ENCODE measurements at places on chromosomes 16 and 17.
A peak's percentile ranks its signal among the peaks of the same experiment; 100 is the strongest.

- DNase-seq = no peak
Observed at GRCh38 chr17:44995436-44996001, 27.4 kb upstream of the C1QL1 start.

DNA sequence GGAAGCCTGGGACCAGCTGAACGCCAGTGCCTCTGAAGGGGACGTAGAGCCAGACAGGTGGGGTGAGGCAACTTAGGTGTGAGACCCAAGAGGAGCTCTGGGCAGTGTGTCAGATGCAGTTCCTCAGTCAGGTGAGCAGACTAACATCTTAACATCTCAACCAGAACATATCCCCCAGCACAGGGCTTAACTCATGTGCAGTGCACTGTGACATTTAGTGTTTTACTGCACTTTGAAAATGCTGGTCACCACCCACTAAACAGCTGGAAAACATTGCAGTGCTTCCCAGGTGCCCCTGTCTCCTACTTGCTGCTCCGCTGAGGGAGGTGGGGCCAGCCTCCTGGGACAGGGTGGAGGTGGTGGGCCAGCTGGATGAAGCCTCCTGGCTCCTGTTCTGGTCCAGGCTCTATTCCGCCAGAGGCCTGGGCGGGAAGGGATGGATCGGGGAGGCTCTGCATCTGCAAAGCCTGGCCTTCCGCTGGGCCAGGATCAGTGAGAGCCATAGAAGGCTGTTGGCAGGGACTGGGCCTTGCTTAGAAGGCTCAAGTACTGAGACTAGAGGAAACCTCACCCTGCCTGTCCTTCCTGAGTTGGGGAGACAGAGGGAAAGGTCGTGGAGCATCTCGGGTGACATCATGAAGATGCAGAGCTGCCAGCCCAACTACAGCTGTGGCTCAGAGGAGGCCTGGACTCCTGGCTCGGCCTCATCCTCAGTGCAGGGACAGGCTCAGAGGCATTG is 7.9 kb upstream of the MRC2 start:
- DNase-seq = no peak

- DNase-seq = no peak
Observed at GRCh38 chr17:32627239-32627996, 140.6 kb downstream of the CDK5R1 start.

DNA sequence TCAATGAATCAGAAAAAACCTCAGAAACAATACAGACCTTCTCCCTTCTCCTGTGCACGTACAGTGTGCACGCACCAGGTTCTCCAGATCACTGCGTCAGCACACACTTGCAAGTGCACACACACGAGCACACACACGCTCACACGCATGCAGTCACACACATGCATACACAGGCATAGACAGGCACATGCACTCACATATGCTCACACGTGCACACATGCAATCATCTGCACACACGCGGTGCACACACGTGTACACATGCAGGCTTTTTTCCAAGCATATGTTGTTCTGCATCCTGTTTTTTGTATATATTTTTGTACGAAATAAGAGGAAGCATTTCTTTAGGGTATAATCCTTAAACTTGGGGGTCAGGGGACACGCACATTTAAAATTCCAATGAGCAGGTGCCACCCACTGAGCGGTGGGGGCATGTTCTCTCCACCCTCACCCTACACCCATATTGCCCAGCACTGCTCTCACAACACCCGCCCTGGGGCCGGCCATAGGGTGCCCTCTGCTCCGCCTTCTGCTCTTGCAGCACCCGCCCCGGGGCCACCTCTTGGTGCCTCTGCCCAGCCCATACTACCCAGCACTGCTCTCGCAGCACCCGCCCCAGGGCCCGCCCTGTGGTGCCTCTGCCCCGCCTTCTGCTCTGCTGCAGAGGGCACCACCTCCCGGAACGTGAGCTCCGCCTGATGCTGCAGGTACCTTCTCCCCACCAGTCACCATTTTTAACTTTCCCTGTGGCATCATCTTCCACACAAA is 20.9 kb downstream of the KLHDC4 start:
- no peak for DNase-seq

GRCh38 chr17:34403006-34403405 is 40.0 kb upstream of the CCL1 start:
- no peak for DNase-seq

DNA sequence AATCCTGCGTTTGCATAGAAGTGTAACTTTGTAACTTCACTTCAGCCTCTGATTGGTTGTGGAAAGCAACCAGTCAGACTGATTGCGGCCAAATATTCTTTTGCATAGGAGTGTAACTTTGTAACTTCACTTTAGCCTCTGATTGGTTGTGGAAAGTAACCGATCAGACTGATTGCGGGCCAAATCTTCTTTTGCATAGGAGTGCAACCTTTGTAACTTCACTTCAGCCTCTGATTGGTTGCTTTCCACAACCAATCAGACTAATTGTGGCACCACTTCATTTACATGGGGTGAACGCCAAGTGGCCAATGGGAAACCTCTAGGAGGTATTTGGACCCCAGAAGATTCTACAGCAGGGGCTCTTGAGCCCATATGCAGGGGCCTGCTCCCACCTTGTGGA is 1.8 kb upstream of the TMEM98 start:
- no peak for DNase-seq

GRCh38 chr17:45851873-45852272 is 7.2 kb downstream of the SPPL2C start:
- no peak for DNase-seq

DNA sequence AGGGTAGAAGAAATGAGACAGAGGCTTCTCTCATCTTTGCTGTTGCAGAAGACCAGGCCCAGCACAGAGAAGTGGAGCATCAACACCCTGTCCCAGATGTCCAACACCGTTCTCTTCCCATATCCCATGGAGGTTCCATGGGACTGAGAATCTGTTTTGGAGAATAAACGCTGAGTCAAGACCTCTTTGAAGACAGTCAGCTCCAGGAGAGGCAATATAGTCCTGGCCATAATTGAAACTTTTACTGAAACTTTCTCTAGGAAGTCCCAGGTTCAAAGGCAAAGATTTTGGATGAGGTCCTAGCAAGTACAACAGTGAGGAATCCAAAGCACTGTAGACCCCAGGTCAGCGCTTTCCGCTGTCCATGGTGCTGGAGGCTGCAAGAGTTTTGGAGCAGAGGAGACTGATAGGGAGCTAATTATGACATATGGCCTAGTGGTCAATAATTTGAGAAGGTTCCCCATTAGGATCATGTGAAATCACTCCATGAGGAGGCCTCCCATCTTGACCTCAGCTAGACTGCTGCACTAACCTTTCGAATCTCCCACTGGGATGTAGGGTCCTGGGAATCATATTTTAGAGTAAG is 36.0 kb downstream of the OSBPL7 start:
- DNase-seq = peak; percentile 63

- no peak for DNase-seq
Observed at GRCh38 chr16:55734665-55735064, 78.9 kb downstream of the SLC6A2 start.

DNA sequence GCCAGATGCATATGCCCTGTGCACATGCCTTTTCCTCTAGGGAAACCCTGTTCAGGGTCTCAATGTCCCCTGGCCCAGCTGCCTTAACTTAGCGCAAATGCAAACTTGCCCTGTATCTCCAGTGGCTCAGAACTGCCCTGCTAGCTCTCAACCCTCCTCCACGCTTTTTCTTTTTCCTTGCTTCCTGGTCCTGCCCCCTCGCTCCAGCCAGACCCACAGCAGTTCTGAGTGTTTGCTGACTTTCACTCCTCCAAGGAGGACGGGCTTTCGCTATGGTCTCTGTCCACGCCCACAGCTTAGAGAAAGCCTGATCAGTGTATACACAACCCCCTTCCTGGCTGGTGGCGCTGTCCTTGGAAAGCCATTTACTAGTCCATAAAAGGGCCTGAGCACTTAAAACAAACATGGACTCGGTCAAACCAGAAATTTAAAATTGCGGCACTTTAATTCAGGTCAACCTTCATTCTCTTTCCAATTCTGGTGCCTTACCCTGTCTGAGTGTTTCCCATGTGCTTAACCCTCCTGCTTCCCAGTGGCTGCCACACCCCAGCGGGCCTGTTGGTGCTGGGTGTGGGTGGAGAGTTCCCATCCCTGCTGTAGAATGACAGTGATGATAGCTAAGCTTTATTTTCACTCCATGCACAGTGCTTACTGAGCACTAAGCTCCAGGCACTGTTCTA is 15.6 kb upstream of the TMEM98 start:
- DNase-seq = peak; percentile 83

DNA sequence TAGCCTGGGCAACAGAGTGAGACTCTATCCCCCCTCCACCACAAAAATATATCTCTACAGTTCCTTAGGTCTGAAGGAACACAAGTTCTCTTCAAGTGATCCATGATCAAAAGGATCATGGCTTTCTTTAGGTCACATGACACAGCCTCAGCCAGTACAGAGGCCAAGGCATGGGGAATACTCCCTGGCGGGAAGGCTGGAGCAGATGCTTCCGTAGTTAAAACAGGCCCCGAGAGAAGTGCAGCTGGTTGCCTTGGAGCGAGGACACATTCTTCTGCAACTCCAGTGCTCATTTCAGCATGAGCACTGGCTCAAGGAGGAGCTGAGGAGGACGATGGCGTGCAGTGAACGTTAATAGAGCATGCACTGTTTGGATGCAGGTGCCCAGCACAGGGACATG is 13.5 kb downstream of the CDIP1 start:
- DNase-seq = no peak

GRCh38 chr17:74686761-74687160 is 26.0 kb downstream of the CD300LF start:
- no peak for DNase-seq

DNA sequence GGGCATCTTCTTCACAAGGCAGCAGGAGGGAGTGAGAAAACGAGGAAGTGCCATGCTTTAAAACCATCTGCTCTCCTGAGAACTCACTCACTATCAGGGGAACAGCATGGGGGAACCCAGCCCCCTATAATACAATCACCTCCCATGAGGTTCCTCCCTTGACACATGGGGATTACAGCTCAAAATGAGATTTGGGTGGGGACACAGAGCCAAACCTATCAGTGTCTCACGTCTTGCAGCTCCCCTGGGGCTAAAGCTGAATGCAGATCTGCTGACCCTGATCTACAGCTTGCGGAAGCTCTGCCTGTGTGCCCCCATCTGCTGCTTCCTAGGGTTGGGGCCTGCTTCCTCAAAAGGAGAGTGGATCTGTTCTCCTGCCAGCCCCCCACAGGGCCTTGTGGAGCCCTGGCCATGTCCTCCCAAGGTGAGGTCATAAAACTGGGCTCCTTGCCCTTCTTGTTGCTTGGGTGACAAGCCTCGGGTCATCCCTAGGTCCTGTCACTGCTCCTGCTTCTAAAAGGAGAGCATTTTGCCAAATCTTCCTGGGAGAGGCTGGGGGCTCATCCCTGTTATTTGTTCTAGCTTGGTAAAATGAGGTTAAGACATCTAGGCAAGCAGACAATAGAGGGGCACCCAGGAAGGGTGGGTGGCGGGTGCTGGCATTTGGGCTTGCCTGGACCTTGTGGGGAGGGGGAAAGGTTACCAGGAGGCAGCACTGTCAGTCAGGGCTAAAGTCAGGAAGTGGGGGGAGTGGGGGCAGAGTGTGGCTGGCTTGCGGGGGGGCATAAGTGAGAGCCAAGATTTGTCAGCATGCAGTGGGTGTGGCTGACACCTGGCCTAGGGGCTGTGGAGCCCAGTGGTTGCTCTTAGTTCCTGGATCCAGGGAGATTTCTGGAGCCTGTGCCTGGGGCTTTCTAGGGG is 16.0 kb downstream of the KRT33A start:
- DNase-seq = no peak

DNA sequence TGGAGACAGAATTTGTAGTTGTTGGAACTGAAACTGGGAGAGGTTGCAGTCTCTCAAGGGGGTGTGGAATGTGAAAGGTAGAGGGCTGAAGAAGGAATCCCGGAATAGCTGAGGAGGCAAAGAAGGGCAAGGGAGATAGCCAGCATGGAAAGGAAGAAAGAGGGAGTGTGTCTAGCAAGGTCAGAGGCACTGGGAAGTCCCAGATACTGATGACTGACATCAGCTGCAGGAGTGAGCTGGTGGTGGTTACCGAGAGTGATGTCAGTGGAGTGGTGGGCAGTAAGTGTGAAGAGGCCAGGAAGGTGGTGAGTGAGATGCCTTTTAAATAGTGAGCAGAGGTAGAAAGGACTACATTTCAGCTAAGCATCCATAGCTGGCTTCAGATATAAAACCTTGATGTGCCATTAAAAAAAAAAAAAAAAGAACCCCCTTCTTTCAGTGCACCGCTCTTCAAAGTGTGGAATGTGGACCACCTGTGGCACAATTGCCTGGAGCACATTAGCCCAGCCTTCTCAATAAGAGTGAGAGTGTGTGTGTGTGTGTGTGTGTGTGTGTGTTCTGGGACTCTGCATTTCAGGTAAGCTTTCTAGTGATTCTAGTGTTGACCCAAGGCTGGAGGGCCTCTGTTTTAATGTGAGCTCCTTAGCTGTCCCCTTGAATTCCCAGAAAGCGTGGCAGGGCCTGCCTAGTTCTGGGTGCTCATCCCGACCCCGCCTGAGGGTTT is 8.5 kb downstream of the PRMT7 start:
- no peak for DNase-seq

- no peak for DNase-seq
Observed at GRCh38 chr17:55053855-55054254, 85.3 kb downstream of the STXBP4 start.

DNA sequence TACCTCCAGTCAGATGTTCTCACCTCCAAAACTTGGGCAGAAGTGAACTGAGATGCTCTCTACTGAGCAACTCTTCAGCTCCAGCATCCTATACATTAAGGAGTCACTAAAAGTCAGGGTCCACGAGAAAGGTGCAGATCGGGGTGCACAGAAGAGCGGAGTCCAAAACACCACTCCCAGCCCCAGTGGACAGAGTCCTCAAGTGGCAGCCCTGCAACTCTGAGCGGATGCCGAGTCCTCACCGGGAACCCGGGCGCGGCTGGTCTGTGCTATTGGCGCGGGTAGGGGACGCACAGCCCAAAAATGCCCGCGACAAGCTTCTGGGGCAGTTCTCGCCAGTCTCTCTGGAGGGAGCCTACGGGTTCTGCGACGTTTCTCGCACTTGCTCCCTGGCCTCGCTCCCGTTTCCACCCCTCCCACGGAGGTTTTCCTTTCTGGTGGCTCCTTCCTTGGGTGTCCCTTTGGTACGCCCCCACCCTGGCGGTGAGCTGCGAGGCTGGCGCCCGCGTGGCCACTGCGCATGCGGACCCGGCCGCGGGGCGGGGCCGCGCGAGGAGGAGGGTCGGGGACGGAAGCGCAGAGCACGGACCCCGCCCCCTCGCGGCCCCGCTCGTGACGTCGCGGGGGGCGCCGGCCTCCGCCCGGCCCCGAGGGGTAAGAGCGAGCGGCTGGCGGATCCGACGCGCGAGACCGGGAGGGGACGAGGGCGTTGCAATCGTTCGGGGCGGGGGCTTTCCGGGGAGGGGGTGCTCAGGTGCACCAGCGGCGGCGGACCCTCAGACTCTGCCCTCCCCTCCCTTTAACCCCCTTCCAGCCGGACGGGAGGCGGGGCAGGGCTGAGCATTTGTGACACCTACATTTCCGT is at the start of gene TMEM219:
TSS of gene TMEM219 (plus strand) at position 601 of the 865 bp plus-strand sequence. CDS start 1,065 bp downstream, outside the sequence.
- DNase-seq = peak; percentile 94

- no peak for DNase-seq
Observed at GRCh38 chr16:29023279-29024277, 38.7 kb downstream of the LAT start.

- peak; percentile 70 for DNase-seq
Observed at GRCh38 chr16:278863-279366, 1.5 kb upstream of the ARHGDIG start.

- no peak for DNase-seq
Observed at GRCh38 chr16:56651586-56651985, at the start of gene MT1B. Gene MT1B, plus strand, starts transcription at chr16:56651886. Its CDS starts 68 bp downstream, at chr16:56651954.
